CD8-positive, alpha-beta T cell (primary cell): ENCODE measurements at places on chromosomes 2 and 18.

- no peak for DNase-seq
Measured at GRCh38 chr2:236576087-236576486, 6.5 kb downstream of the ACKR3 start.

GRCh38 chr2:225413786-225414185 lies 14.3 kb downstream of the NYAP2 start:
- DNase-seq: no peak

DNA sequence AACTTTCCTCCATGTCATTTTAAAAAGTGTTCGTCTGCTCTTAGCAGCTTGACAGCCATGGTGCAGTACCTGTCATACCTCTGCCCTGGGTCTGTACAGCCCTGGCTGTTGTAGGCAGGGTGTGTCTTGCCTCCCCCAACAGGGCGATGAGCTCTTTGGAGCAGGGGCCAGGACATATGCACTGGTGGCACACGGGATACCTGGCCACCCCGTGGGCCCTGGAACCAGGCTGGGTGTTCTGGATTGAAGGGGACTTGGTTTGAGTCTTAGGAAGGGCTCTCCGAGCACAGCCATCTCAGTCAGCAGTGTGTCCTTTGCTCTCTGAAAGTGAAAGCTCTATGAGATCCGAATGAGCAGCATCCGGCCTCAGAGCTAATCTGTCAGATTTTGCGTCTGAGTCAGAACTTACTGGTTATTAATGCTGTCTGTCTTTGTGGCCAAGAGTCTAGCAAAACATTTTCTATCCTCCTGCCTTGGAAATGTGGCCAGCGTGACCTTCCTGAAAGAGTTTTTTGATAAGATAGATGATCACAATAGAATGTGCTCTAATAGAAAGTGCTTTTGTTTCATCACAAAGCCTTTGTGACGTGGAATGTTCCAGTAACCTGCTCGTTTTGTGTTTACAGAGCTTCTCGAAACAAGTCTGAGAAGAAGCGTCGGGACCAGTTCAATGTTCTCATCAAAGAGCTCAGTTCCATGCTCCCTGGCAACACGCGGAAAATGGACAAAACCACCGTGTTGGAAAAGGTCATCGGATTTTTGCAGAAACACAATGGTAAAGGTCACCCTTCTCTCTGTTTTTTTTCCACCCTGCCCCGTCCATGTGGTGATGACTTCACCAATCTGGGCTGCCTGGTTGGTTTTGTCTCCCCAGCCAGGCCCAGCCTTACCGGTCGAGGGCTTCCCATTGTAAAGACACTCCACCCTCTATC lies 77.3 kb upstream of the RPL31 start:
- DNase-seq: peak; percentile 51

GRCh38 chr18:1012775-1013174 lies 108.1 kb downstream of the ADCYAP1 start:
- no peak for DNase-seq

DNA sequence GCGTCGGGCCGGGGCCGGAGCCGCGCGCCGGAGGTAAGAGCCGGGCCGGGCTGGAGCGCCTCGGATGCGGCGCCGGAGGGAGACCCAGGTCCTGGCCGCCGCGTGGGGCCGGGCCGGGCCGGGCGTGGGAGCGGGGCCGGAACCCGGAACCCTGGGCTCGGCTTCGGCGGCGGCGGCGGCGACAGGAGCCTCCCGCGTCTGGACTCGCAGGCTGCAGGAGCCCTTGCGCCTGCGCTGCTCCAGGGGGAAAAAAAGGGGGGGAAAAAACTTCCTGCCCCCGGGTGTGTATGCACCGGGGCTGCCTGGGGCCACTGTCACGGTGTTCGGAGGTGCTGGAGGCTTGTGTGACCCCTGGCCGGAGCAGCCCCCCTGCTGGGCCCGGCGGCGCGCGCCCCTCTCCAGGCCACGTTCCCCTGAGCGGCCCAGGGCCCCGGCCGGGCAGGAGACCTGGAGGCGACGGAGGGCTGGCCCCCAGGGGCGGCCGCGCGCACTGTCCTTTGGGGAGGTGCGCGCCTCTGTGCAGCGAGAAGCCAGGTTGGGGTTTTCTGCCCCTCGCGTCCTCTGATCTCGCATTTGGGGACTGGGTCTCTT lies 864 bp downstream of the KLHL29 start:
- DNase-seq: no peak

GRCh38 chr2:172561270-172561669 lies 5.4 kb downstream of the PDK1 start:
- DNase-seq: no peak

GRCh38 chr2:133734716-133735495 lies 166.6 kb upstream of the NCKAP5 start:
- DNase-seq: no peak

GRCh38 chr2:113134717-113135116 lies 7.3 kb downstream of the IL1RN start:
- no peak for DNase-seq

DNA sequence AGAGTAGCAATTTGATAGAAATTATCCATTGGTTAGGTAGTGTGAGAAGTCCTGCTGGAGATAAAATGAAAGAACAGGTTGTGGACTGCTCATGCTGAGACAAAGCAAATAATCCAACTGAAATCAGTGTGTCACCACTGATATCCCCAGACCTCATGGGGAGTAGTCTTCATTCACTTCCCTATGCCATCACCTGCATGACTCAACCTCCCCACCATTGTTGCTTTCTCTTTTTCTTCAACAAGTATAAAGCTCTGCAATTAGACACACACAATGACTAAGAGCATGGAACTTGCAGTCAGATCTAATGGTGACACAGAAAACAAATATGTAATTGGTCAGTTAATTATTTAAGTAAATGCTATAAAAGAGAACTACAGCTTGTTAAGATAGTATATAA lies 475.3 kb downstream of the RIT2 start:
- DNase-seq: no peak

GRCh38 chr2:231190531-231191197 lies 7.8 kb upstream of the ARMC9 start:
- no peak for DNase-seq

DNA sequence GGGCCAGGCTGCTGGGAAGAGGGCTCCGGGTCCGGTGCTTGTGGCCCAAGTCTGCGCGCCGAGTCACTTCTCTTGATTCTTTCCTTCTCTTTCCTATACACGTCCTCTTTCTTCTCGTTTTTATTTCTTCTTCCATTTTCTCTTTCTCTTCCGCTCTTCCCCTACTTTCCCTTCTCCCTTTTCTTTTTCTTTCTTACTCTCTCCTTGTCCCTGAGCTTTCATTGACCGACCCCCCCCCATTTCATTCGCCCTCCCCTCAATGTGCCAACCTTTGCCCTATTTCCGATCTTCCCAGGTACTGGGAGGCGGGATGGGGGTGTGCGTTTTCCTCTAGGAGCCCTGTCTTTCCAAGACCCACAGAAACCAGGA lies 1.8 kb downstream of the ONECUT2 start:
- no peak for DNase-seq

DNA sequence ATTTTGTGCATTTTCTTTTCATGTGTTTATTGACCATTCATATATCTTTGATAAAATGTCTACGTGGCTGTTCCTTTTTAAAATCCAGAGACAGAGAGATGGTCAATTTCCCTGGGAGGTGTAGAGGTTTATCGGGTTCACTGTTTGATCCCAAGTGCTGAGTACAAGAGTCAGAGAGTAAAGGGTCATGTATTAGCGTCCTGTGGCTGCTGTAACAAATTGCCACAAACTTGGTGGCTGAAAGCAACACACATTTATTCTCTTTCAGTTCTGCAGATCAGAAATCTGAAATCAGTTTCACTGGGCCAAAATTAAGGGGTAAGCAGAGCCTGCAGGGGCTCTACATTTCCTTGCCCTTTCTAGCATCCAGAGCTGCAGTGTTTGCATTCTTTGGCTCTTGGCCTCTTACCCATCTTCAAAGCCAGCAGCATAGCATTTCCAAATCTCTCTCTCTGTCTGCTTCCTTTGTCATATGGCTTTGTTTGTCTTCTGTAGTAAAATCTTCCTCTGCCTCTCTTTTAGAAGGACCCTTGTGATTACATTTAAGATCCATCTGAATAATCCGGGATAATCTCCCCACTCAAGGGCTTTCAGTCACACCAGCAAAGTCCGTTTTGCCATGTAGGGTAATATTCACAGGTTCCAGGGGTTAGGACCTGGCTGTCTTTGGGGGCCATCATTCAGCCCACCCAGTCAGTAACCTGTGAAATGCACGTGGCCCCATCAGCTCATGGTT lies 49.9 kb downstream of the TMEM17 start:
- no peak for DNase-seq

DNA sequence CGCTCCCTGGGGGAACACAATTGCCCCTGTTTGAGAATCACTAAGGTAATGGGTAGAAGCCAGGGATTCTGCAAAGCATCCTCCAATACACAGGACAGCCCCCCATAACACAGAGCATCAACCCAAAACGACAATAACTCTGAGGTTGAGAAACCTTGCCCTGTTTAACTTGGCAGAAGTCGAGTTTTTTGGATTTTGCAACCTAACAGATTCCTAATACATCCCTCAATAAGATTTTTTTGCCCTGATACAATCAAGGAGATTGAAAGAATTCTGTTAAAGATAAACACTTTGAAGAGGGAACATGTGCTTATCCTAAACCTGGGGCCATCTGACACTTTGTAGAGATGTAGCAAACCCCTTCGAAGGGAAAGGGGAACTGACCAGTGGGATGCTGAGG lies 92.5 kb upstream of the ZNF532 start:
- no peak for DNase-seq

GRCh38 chr2:209876211-209876610 lies 104.6 kb downstream of the UNC80 start:
- DNase-seq: no peak

DNA sequence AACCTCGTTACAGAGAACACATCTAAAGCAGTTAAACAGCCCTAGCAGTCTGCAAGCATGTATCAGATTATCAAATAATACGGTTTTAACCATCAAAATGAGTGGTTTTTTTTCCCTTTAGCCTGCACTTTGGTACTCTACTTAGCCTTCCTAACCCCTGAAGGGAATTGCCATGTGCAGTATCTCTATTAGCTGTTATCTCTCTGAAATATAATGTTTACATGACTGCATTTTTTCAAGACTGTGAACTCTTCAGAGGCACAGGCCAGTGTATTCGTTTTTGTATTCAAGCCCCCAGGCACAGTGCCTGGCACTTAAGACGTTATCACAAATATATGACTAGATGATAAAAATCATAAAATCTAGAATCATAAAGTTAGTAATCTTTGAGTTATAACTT lies 509.5 kb downstream of the PARD3B start:
- no peak for DNase-seq

DNA sequence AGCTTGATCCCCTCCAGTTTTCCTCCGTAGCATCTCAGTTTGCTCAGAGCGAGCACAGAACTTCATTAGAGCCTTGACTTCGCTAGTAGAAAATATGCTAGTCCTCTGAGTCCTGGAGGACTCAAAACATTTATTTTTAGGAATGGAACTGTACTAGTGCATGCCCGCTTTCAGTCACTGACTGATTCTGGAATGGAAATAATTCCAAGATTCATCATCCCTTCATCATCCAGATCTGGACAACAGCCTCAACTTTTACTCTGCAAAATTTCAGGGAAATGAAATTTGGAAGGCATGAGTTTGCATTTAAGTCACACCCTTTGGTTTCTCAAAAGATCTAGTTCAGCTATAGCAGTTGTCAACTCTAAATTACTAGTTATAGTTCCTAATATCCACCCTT lies 304.6 kb downstream of the XIRP2 start:
- no peak for DNase-seq

DNA sequence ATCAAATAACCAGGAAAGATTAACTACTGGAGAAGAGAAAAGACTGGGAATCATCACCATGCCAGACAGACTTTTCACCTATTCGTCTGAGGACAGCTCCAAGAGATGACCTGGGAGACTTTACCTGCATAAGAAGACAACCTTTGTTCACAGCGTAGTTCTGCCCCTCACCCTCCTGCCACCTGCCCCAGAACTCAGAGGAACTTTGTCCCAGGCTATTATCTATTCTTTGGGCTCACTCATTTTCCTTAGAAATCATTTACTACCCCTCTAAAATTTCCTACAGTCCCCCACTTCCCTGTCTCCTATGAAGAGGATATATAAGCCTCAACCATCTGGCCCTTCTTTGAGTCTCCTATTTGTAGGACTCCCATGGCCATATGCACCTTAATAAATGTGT lies 19.3 kb upstream of the COPS8 start:
- no peak for DNase-seq

DNA sequence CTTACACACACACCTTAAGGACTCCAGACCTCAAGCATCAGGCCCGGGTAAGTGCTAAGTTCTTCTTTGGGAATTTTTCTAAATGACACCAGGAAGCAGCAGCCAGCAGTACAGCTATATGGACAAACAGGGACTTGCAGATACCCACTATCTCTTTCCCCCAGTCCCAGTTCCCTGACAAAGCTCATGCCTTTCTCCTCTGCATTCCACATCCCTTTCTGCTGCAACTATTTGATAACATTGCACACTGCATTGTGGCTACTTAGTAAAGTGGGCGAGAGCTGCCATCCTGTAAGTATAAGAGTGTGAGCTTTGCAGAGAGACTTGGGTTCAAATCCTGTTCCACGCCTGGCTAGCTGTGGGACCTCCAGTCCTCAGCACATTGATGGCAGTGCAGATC lies 14.0 kb upstream of the CD226 start:
- DNase-seq: no peak

GRCh38 chr2:231058761-231059550 lies 2.3 kb downstream of the PSMD1 start:
- no peak for DNase-seq

- no peak for DNase-seq
Measured at GRCh38 chr2:200442471-200442870, 67.4 kb downstream of the KCTD18 start.

GRCh38 chr2:231367178-231367577 lies 28.3 kb upstream of the B3GNT7 start:
- DNase-seq: no peak

GRCh38 chr2:85988914-85989270 lies 100.1 kb upstream of the ST3GAL5 start:
- no peak for DNase-seq

DNA sequence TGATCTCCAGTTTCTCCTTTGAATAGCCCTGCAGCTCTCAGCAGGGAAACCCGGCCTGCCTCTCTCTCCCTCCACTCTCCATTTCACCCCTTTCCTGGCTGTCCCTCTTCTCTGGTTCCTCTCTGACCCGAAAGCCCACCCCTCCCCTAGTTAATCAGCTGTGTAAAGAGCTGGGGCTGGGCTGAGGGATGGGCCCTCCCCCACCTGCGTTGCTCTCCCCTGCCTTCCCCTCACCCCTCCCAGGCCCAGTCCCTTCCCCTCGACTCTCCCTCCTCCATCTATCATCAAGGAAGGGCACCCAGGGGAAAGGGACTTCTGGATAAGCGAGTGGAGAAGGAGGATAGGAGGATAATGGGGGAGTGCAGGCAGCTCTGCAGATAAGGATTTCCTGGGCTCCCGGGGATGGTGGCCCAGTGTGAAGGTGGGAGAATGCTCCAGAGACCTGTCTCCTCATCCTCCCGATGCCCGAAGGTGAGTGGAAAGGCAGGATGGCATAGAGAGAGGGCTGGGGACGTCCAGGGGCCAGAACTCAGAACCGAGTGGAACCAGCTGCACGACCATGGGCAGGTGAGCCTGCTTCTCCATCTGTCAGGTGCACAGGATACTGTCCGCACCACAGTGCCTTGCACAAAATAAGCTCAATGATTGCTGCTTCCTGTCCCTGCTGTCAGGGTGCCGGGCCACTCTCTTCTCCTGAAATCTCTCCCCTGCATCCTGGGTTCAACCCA lies 12.0 kb downstream of the SLC30A3 start:
- no peak for DNase-seq
